ENCODE measurements at places on chromosomes 2 and 18.

GRCh38 chr18:11177382-11177781, 28.0 kb upstream of the PIEZO2 start:
- no peak for DNase-seq

- no peak for DNase-seq
These were observed 68.2 kb downstream of the LRATD1 start for GRCh38 chr2:14700753-14701152.

DNA sequence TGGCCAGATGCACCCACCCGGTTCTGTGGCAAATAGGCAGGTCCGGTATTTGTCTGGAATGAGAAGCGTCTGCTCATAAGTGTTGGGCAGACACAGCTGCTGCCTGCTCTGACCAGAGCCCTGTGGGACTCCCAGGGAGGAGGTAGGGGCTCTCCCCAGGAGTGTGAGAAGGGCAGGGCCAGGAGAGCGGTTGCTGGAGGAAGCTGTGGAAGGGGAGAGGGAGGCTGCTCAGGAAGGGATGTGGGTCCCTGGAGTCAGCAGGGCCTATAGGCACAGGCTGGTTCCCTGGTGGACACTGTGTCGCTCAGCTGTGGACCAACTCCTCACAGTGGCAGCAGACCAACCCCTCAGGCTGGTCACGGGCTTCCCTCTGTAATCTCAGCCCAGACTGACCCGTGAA, 109.2 kb downstream of the DYSF start:
- DNase-seq = no peak

DNA sequence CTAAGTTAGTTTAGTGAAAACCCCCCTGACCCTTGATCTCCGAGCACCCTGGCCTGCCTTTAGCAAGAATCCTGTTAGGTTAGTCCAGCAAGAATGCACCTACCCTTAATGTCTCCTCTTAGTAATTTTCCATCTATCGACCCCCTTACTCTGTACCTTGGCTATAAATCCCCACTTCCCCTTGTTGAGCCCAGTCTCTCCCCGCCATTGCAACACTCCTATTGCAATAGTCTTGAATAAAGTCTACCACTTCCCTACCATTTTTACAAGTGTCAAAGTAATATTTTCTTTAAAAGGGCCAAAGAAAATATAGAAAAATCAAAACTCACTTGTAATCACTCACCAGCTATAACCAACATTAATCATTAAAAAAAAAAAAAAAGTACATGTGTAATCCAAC, 4.2 kb upstream of the ZBTB7C start:
- DNase-seq = no peak

GRCh38 chr2:232459419-232460035, 3.6 kb downstream of the ALPI start:
- DNase-seq = no peak
